ENCODE measurements at places on chromosomes 4 and X. TPM values are rescaled to one million over a fixed set of nuclear protein-coding genes. Genes with fewer than 3 reads are reported as not detected.

GRCh38 chr4:39367166-39367565 is 1.0 kb upstream of the RFC1 start:
- DNase-seq = no peak

DNA sequence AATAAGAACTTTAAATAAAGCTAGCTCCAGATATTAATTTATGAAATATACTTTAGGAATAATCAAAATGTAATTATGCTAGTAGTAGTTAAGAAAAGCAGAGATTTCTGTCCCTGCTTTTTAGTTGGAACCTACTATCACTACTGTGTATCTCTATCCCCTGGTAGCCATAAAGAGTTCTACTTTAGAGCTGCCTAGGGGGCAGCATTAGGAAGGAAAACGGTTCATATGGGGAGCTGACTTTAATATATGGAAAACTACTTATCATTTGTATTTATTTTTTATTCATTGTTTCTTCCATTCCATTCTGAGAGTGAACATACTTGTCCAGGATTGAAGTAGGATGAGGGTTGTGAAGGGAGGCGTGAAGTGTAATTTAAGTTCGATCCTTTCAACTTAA is 40.9 kb downstream of the CPEB2 start:
- DNase-seq = no peak

- DNase-seq = no peak
Observed at GRCh38 chrX:3806630-3807029, 93.2 kb upstream of the PRKX start.

DNA sequence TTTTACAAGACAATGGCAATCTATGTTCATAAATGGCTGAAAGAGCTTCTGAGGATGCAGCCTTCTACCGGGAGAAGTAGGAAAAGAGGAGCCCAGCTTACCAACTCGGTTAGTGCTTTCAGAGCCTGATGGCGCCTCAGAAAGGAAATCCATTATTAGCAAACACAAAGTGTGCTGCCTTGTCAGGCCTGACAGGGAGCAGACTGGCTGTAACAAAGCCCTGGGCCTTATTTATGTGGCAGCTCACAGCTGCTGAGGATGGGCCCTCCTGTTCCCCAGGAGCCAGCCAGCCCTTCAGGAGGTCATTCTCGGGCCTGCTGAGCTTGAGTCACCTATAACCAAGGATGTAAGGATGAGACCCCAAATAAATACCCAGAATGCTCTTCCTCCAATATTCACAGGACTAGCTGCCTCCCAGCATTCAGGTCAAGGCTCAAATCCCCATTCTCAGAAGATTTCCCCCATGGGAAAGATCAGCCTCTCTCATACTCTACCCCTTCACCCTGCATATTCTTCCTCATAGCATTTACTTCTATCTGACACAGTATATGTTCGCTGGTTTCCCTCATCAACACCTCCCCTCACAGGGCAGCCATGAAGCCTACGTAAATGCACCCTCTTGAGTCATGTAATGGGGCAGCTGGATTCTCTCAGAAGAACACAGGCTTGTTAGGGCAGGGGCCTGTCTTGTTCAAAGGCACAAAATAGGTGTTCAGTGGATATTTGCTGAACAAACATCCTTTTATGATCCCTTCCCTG is 227.0 kb upstream of the RASGEF1B start:
- no peak for DNase-seq

GRCh38 chr4:54566608-54567007 is 91.1 kb upstream of the KIT start:
- no peak for DNase-seq

DNA sequence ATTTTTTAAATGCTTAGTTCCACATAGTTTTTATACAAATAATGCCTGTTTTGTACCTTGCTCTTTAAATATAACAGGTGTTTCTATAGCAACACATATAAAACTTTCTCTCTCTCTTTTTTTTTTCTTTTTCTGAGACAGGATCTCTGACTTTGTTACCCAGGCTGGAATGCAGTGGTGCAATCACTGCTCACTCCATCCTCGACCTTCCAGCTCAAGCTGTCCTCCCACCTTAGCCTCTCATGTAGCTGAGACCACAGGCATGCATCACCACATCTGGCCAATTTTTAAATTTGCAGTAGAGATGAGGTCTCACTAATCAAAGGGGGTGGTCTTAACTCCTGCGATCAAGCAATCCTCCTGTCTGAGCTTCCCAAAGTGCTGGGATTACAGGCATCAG is 18.3 kb upstream of the SULT1E1 start:
- no peak for DNase-seq

- DNase-seq = no peak
Observed at GRCh38 chrX:4450177-4450576, 736.7 kb upstream of the PRKX start.

Gene GAB3
- 1.9 TPM for total RNA-seq

Gene GABRE
- 4.8 TPM for total RNA-seq

Gene PRRG3
- 25.0 TPM for total RNA-seq

Gene SORCS2
- total RNA-seq = 54.2 TPM

Gene DDX53
- not detected for total RNA-seq

Gene UGT2B15
- not detected for total RNA-seq

Gene CETN2
- 34.7 TPM for total RNA-seq

Gene PRKG2
- 2.8 TPM for total RNA-seq

Data from dorsolateral prefrontal cortex (tissue), 122 donors.